ENCODE measurements at places on chromosomes 3 and 15. TPM values are rescaled to one million over a fixed set of nuclear protein-coding genes. Genes with fewer than 3 reads are reported as not detected.

DNA sequence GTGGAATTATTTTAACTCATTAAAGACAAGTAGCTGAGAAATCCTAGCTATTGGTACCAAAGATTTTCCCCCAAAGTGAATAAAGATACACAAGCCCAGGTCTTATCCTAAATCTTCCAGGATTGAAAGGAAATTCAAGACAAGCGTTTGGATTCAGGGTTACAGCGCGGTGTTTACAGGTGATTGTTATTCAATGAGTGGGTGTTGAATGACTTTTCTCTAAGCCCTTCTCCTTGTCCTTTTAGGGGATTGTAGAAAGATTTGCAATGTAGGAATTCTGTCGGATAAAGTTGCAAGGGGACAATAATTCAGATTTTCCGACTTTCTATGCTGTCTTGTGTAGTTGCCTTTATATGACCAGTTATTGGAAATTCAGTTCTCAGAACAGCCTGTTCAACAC is 57.2 kb downstream of the USP13 start:
- no peaks in the 10 kb centered on the region for H3K36me3 ChIP-seq
- no peak overlapping the region for H3K4me3 ChIP-seq
- no peak overlapping the region for H3K27ac ChIP-seq
- no peaks in the 10 kb centered on the region for H3K4me1 ChIP-seq

DNA sequence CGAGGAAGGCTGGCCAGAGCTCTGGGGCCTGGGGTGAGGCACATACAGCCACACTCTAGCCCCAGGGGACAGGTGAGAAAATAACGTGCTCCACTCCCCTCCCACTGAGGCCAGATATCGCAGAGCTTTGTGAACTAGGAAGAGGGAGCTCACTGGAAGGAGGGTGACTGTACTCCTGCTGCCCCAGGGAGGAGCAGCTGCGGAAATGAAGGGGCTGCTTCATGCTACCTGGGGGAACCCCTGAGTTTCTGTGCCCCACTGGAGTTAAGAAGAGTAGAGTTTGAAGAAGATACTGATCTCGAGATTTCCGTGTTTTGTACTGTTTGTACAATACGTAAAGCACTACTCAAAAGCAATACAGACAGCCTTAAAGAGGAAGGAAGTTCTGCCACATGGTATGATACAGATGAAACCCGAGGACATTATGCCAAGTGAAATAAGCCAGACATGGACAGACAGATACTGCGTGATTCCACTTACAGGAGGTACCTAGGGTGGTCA is 44.6 kb downstream of the CMTM6 start:
- H3K27ac ChIP-seq, result peak overlapping the region; percentile 43
- no peak for DNase-seq
- H3K36me3 ChIP-seq, result no peaks in the 10 kb centered on the region

The BNC1 gene
- total RNA-seq, result 29.7 TPM

The NPHP3 gene
- 27.8 TPM for total RNA-seq

DNA sequence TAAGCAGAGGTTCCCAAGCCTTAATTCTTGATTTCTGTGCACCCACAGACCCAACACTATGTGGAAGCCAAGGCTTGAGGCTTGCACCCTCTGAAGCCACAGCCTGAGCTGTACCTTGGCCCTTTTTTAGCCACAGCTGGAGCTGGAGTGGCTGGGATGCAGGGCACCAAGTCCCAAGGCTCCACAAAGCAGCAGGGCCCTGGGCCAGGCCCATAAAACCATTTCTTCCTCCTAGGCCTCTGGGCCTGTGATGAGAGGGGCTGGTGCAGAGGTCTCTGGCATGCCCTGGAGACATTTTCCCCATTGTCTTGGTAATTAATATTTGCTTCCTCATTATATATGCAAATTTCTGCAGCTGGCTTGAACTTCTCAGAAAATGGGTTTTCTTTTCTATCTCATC is 60.9 kb upstream of the GSK3B start:
- H3K4me1 ChIP-seq, result peaks cover 16% of the 10 kb centered on the region
- no peak overlapping the region for H3K27ac ChIP-seq
- H3K27me3 ChIP-seq, result no peaks in the 10 kb centered on the region
- H3K36me3 ChIP-seq, result no peaks in the 10 kb centered on the region
- DNase-seq, result no peak

DNA sequence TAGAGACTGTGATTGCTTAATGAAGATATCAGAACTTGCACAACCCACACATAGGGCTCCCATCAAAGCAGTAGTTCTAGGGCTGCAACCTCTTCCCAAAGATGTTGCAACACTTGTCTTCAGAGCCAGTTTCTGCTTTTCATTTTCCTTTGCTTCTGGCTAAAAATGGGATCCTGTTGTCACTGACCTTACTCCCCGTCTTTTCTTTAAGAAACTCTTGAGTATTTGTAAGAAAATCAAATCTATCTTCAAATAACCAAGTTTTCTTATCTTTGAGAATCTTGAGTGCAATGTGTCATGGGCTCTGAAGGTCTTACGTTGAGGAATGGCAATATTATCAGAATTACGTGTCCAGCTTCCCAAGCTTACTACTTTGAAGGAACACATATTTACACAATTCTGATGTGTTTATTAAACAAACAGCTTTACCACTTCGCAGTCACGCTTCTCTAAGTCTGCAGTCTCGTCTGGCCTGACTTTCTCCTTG is 24.1 kb downstream of the CACNA1D start:
- no peak for DNase-seq
- H3K4me1 ChIP-seq, result peaks cover 16% of the 10 kb centered on the region
- no peak overlapping the region for H3K27ac ChIP-seq

GRCh38 chr3:125240496-125240895 is 27.9 kb upstream of the SLC12A8 start:
- no peak for DNase-seq
- no peaks in the 10 kb centered on the region for H3K27me3 ChIP-seq
- no peak overlapping the region for H3K27ac ChIP-seq
- H3K4me3 ChIP-seq, result no peak overlapping the region
- H3K4me1 ChIP-seq, result no peaks in the 10 kb centered on the region

GRCh38 chr15:59154243-59154642 is 49.3 kb downstream of the CCNB2 start:
- no peak overlapping the region for H3K4me3 ChIP-seq
- no peak for DNase-seq
